ENCODE measurements at places on chromosomes 7 and 10. TPM values are rescaled to one million over a fixed set of nuclear protein-coding genes. Genes with fewer than 3 reads are reported as not detected.

DNA sequence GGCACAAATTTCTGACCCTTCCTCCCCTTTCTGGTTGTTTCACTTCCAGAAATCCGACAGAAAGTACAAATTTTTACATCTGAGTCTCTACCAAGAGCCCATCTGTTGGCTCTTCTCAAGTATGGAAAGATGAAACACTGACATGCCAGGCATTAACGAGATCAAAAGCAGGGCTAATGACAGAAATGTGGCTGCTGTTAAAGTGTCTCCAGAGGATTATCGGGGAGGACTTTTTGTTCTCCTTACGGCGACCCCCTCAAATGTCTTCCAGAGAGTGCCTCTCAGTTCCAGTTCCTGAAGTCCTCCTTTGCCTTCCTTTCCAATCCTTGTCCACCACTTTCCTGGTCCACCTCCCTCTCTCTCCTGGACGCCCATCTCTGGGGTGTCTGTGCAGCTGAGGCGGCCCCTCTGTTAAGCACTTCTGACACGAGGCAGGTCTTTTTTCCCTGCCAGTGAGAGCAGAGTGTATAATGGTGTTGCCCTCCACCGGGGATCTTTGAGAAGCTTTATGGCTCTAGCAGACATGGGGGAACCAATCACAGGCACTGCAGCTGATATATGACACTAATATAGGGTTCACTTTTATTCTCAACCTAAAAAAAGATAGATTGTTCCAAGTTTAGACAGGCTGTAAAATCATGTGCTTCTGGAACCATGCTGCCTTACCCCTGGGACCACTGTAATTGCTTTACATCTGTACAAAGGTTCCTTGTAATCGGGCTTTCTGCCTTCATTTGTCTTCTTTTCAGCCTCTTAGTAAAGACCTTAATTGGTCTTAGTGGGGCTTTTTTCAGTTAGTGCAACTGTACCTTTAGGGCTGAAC is 757.1 kb downstream of the AUTS2 start:
- peak overlapping the region; percentile 81 for H3K4me3 ChIP-seq
- peak; percentile 42 for DNase-seq

DNA sequence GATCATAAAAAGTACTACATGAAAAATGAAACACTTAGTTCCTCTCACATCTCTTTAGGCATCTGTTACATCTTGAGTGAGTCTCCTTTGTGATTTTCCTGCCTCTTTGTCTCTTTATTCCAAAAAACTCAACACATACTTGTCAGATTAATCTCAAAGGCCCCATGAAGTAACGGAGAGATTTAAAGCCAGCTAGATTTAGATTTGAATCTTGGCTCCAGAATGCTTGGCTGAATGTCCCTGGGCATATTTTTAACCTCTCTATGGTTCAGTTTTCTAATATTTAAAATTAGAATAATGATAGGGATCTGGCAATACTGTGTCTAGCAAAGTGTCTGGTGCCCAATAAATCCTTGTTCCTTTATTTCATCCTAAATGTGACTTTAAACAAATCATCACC is 140.0 kb downstream of the DGKB start:
- no peaks in the 10 kb centered on the region for H3K36me3 ChIP-seq
- peaks cover 6% of the 10 kb centered on the region for H3K4me1 ChIP-seq
- no peak overlapping the region for H3K27ac ChIP-seq
- no peak for DNase-seq

The PPP1R17 gene
- 657 TPM for total RNA-seq

- H3K36me3 ChIP-seq, result peaks cover 21% of the 10 kb centered on the region
- DNase-seq, result no peak
These were observed 140.7 kb downstream of the GRK5 start for GRCh38 chr10:119348106-119348505.

DNA sequence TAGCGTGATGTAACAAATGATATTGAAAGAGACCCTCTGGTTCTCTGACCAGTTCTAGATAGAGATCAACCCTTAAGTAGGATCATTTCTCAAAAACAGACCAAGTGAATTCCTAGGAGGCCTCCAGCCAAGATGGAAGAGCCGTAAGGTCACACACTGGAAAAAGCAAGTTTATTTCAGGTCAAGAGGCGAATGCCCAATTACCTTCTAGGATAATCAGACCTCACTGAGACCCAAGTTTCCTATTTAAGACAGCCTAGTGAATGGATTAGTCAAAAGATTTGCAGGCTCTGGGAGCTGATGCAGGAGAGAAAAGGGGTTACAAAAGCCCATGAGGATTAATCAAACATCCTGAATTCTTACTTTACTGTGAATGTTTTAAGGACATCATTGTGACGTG is 486.1 kb upstream of the NRP1 start:
- no peaks in the 10 kb centered on the region for H3K36me3 ChIP-seq
- no peak overlapping the region for H3K4me3 ChIP-seq
- H3K27me3 ChIP-seq, result no peaks in the 10 kb centered on the region
- H3K4me1 ChIP-seq, result no peaks in the 10 kb centered on the region

- peaks cover 10% of the 10 kb centered on the region for H3K4me1 ChIP-seq
- peaks cover 2% of the 10 kb centered on the region for H3K27me3 ChIP-seq
- DNase-seq, result no peak
- H3K36me3 ChIP-seq, result peaks cover 5% of the 10 kb centered on the region
- H3K27ac ChIP-seq, result no peak overlapping the region
- no peak overlapping the region for H3K4me3 ChIP-seq
These were observed 37.3 kb downstream of the CYP17A1 start for GRCh38 chr10:102799691-102800471.

DNA sequence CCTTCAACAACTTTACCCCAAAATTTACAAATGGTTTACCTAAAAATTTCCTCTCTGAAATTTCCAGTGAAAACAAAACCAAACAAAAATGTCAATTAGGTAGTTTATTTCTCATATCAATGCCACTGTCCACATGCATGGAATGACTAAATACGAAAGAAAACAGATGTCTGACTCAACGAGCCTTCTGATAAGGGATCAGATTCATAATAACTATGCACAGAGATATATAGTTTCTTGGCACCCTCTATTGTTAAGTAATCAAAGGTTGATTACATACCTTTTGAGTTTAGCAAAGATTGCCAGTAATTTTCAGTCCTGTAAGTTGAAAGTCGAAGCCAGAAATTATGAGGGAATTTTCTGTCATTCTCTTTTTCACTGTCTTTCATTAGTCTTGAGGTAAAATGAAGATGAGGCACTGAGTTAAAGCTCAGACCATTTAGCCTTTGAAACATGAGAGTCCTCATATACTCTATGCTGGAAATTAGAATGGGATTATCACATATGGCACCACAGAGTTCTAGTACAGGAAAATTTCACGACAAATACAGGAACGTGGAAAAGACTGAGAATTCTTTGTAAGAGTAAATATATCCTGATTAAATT is 519.1 kb upstream of the ANKRD30A start:
- DNase-seq, result no peak
- H3K4me1 ChIP-seq, result peaks cover 3% of the 10 kb centered on the region
- no peaks in the 10 kb centered on the region for H3K36me3 ChIP-seq
- H3K27me3 ChIP-seq, result peaks cover 2% of the 10 kb centered on the region
- no peak overlapping the region for H3K4me3 ChIP-seq
- no peak overlapping the region for H3K27ac ChIP-seq

- H3K36me3 ChIP-seq, result no peaks in the 10 kb centered on the region
- H3K4me1 ChIP-seq, result no peaks in the 10 kb centered on the region
- no peak overlapping the region for H3K27ac ChIP-seq
These were observed 262.8 kb upstream of the IMMP2L start for GRCh38 chr7:111825046-111825445.

The ITPRID1 gene
- not detected for total RNA-seq

DNA sequence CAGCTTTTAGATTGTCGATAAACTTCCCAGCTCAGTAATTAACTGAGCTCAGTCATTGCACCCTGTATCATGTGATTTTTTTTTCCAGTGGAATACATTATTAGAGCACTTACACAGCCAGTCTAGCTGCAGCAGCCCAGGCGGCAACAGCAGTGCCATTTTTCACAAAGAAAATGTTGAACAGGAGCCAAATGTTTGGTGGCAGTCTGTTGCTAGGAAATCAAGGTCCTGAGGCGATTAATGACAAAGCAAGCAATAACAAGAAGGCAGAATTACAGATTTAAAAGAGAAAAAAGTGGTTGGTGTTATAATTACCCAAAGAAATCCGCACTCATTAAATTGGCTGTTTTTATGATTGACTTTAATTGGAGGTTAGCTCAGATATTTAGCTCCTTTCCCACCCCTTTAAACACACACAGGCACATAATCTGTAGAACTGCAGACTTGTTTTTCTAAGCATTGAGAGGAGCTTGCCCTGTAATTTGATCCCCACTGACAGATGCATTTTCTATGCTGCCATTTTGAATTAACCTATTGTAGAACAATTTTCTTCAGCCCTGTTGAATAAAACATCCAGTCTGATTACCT is 267.4 kb downstream of the ADK start:
- peak overlapping the region; percentile 80 for H3K4me3 ChIP-seq
- peak; percentile 73 for DNase-seq
- peaks cover 9% of the 10 kb centered on the region for H3K27me3 ChIP-seq
- H3K36me3 ChIP-seq, result peaks cover 7% of the 10 kb centered on the region

The MSRB2 gene
- 31.3 TPM for total RNA-seq

The PRR15 gene
- not detected for total RNA-seq

DNA sequence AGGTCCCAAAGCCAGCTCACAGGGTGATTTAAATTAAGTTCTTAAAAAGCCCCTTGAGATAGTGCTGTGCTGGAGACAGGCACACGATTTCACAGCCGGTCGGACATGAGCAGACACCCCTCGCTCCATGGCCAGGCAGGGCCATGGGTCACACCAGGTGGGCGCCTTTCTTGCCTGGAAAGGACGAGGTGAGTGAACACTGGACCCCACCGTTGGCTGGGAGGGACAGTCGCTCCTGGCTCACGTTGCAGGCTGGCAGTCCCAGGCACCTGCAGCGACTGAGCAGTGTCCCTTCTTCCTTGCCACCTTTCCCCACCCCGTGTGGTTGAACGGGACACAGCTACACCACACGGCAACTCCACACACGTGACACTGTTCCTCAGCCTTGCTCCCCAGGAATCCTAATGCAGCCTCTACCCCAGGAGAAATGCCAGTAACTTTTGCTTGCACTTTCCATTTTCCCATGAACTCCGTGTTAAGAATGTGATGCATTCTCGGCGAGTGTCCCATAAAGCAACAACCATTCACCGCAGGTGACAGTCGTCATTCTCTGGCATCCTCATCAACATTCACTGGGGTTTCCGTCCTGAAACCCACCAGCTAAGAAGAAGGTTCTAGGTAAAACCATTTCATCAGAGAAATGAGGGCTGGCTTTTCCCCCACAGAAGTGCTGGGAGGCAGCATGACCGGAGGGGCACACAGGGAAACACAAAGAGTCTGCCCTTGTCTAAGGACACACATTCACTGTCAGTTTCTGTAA is 217.4 kb downstream of the ZMYND11 start:
- H3K4me3 ChIP-seq, result no peak overlapping the region
- peaks cover 16% of the 10 kb centered on the region for H3K36me3 ChIP-seq
- peaks cover 14% of the 10 kb centered on the region for H3K27me3 ChIP-seq
- peaks cover 1% of the 10 kb centered on the region for H3K4me1 ChIP-seq
- no peak overlapping the region for H3K27ac ChIP-seq
- DNase-seq, result no peak

The LGI1 gene
- 174 TPM for total RNA-seq

DNA sequence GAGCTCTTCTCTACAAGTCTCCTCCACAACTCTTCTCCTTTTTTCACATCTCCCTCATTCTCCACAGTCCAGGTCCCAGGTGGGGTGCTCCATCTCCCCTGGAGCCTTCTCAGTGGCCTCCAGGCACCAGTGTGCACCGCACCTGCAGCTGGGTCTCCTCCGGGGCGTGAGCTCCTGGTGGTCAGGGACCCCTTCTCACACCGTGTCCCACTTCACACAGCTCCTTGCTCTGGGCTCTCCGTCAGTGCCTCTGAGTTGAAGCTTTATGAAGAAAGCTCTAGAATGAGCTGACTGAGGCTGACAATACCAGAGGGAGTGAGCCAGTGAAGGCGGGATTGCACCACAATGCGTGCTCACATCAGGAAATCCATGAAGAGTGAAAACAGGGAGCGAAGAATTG is 290.2 kb downstream of the DNAJB6 start:
- no peak overlapping the region for H3K4me3 ChIP-seq
- no peaks in the 10 kb centered on the region for H3K4me1 ChIP-seq
- DNase-seq, result no peak
- H3K27ac ChIP-seq, result no peak overlapping the region
